ENCODE measurements at places on chromosomes 4 and X. TPM values are rescaled to one million over a fixed set of nuclear protein-coding genes. Genes with fewer than 3 reads are reported as not detected.

The CXCL3 gene
- total RNA-seq: not detected

The LGI2 gene
- total RNA-seq: not detected

The CETN2 gene
- total RNA-seq: 12.5 TPM

The CT45A1 gene
- not detected for total RNA-seq

The GATA1 gene
- total RNA-seq: not detected

The UGT2B10 gene
- not detected for total RNA-seq

The SLITRK4 gene
- total RNA-seq: not detected

The ZDHHC15 gene
- 0.05 TPM for total RNA-seq

DNA sequence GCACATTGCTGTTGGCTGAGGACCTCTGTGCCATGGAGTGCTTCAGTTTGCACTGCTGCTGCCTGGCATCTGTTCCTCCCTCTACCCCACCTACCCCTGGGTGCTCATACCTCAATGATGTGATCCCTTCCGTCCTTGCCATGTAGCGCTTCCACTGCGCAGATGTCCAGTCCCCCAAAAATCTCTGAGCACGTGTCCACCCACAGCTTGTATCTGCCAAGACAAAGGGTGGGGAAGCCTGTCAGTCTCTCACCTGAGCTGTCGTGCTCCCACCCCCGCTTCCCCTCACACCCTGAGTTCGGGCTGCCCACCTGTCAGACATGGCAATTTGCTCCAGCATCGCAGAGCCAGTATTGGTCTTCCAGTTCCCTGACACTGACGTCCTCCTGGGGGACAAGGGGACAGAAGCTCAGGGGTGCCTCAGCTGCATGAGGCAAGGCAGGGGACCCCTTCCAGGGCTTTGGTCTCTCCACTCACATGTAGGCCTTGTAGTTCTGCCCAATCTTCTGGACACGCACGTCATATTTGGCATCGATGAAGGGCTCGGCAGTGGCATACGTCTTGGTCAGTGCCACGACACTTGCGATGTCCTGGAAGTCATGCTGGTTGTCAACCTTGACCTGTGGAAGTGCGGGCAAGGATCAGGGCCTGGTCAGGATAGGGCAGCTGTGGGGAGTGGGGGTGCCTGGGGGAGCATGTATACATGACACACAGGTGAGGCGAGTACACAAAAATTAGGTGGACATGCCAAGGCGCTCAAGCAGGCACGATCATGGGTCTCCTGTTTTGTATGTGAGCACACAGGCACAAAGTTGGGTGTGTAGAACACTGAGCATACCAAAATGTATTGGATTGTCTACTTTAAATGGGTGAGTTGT lies 6.0 kb upstream of the TIMP1 start:
- H3K36me3 ChIP-seq: peaks cover 12% of the 10 kb centered on the region
- H3K27me3 ChIP-seq: no peaks in the 10 kb centered on the region
- H3K4me3 ChIP-seq: no peak overlapping the region
- peaks cover 30% of the 10 kb centered on the region for H3K4me1 ChIP-seq
- no peak overlapping the region for H3K27ac ChIP-seq

DNA sequence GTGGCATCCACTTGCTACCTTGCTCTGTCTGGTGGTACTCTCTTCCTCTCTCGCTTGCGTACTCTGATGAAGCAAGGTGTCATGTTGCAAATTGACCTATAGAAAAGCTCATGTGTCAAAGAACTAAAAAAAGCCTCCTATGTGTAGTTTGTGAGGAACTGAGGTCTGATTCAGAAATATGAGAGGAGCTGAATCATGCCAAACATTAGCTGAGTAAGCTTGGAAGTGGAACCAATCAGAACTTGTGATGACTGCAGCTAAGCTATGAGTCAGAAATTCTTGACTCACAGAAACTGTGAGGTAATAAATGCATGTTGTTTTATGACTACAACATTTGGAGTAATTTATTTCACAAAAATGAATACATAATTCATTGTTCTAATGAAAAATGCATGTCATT lies 2138.8 kb downstream of the PCDH7 start:
- H3K36me3 ChIP-seq: no peaks in the 10 kb centered on the region
- no peak overlapping the region for H3K27ac ChIP-seq
- H3K27me3 ChIP-seq: no peaks in the 10 kb centered on the region
- H3K4me1 ChIP-seq: no peaks in the 10 kb centered on the region

DNA sequence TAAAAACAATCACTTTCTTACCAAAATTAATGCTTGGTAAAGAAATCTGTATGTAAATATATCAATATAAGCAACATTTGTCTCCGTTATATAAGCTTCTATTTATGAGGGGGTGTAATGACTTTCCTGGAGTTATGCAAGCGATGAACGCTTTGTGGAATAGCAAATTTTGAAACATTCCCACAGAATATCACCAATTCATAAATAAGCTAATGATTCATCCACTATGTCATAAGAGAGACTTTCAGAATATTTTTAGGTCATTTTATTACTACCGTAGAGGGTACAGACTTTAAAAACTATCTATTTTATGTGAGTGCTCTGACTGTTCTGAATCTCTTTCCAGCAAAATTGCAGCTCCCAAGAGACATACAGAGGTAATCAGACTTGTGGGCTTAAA lies 179.5 kb upstream of the FTHL17 start:
- H3K4me1 ChIP-seq: no peaks in the 10 kb centered on the region
- H3K4me3 ChIP-seq: no peak overlapping the region
- no peak for DNase-seq
- H3K36me3 ChIP-seq: no peaks in the 10 kb centered on the region
- H3K27me3 ChIP-seq: no peaks in the 10 kb centered on the region

DNA sequence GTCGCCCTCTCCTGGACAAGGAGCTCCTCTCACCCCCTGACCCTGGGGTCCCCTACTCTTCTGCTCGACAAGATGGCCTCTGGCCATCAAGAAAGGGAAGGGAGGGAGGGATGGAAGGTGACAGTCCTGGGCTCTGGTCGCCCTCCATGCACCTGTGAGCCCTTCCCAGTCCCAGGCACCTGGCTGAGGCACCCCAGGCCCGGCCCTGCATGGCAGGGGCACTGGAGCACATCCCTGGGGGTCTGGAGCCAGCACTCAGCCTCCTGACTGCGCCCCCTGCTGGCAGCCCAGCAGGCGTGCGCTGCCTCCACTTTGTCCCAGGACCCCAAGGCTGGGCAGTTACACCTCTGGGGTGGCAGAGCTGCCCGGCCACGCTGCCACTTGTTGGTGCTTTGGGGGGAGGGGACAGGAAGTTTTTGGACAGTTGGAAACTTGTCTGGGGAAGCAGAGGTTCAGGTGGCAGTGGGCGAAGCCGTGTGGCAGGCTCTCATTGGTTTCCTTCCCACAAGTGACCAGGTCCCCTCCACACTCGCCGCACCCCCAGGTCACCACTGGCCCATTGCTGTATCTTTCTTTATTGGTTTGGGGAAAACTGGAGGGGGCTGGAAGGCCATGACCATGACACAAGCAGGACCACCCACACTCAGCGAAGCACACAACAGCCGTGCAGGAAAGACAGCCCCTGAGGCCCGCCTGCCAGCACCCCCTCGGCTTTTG lies 4.3 kb downstream of the PNCK start:
- H3K4me3 ChIP-seq: no peak overlapping the region
- DNase-seq: no peak
- H3K27ac ChIP-seq: no peak overlapping the region
- peaks cover 9% of the 10 kb centered on the region for H3K4me1 ChIP-seq

DNA sequence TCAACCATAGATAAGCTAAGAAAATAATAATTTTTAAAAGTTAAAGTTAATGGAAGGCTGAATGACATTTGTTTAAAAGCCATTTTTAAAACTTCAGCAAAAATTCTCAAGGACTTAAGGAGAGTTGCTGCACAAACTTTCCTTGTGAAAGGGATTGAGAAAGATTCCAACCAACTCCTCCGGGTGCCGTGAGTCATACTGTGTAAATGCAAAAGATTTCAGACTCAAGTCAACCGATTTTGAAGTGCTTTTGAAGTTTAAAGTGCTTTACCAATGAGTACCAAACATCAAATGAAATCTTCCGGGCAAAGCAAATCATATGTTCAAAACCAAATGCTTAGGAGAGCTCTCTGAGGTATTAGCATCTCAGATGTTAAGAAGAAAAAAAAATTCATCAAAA lies 31.4 kb downstream of the VCX2 start:
- no peak overlapping the region for H3K27ac ChIP-seq
- no peaks in the 10 kb centered on the region for H3K4me1 ChIP-seq
- H3K27me3 ChIP-seq: no peaks in the 10 kb centered on the region
- H3K4me3 ChIP-seq: no peak overlapping the region

DNA sequence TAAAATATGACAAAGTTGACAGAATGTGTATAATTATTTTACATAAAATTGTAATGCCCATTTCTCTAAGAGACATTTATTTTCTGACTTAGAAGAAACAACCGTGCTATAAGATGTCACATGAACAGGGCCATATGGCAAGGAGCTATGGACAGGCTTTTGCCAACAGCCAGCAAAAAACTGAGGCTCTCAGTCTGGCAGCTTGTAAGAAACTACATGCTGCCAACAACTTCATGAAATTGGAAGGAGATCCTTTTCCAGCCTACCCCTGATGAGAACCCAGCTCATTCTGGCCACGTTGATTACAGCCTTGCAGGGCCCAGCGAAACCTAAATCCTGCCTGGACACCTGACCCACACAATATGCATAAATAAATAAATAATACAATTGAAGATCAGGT lies 250.3 kb upstream of the ARSJ start:
- no peak for DNase-seq
- no peaks in the 10 kb centered on the region for H3K27me3 ChIP-seq
- H3K4me3 ChIP-seq: no peak overlapping the region
- no peaks in the 10 kb centered on the region for H3K36me3 ChIP-seq
- H3K27ac ChIP-seq: no peak overlapping the region
- H3K4me1 ChIP-seq: no peaks in the 10 kb centered on the region

DNA sequence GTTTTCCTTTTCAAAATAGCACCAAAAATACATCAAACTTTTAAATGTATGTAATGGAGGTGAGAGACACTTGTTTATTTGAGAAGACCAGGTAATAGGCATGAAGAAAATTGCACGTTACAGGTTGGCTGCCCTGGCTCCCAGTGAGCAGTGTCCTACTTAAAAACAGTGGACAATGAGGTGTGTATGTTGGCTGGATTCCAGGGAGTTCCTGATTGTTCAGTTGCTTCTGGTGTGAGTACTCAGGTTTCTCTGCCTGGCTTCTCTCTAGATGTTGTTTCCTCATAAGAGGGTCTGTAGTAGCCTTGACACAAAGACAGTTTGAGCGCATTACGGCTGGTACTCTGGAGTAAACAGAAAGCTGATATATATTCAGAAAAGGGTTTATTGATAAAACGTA lies 29.4 kb downstream of the SNX25 start:
- H3K27me3 ChIP-seq: no peaks in the 10 kb centered on the region
- H3K4me3 ChIP-seq: no peak overlapping the region
- H3K27ac ChIP-seq: no peak overlapping the region
- peaks cover 6% of the 10 kb centered on the region for H3K4me1 ChIP-seq

GRCh38 chr4:139633195-139633594 lies 32.4 kb upstream of the MGST2 start:
- DNase-seq: no peak
- no peak overlapping the region for H3K27ac ChIP-seq
- H3K4me1 ChIP-seq: no peaks in the 10 kb centered on the region
- H3K4me3 ChIP-seq: no peak overlapping the region
- peaks cover 31% of the 10 kb centered on the region for H3K27me3 ChIP-seq

DNA sequence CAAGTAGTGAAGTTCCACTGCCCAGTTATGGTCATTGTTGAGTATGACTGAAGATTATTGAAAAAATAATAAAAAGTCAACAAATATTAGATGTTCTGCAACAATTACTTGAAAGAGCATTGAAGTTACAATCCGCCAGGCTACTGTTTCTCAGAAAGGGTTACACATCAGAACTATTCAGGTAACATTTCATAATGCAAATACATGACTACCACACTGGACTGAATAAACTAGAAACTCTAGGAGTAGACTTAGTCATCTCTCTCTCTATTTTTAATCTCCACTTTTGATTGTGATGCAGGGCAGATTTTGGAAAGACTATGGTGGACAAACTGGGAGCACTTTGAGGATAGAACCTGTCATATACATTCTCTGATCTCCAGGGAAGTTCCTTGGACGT lies 748.2 kb upstream of the ATOH1 start:
- DNase-seq: no peak
- no peaks in the 10 kb centered on the region for H3K4me1 ChIP-seq
- no peak overlapping the region for H3K4me3 ChIP-seq

DNA sequence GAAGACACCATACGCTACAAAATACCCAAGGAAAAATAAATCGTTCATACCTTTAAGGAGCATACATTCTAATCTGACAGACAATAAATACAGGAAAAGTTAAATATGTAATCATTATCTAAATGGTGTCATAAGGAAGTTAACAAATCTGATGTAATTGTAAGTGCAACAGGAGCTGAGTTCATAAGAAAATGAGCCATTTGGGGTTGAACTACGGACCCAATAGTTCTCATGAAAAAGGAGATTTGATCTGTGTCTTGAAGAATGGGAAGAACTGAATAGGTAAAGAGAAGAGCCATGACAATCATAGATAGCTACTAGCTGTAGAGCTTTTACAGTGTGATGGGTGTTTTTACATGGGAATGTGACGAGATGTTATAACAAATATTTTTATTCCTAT lies 175.6 kb downstream of the ANKRD50 start:
- no peak for DNase-seq
- H3K27ac ChIP-seq: no peak overlapping the region
- no peak overlapping the region for H3K4me3 ChIP-seq
- no peaks in the 10 kb centered on the region for H3K27me3 ChIP-seq
- no peaks in the 10 kb centered on the region for H3K36me3 ChIP-seq

DNA sequence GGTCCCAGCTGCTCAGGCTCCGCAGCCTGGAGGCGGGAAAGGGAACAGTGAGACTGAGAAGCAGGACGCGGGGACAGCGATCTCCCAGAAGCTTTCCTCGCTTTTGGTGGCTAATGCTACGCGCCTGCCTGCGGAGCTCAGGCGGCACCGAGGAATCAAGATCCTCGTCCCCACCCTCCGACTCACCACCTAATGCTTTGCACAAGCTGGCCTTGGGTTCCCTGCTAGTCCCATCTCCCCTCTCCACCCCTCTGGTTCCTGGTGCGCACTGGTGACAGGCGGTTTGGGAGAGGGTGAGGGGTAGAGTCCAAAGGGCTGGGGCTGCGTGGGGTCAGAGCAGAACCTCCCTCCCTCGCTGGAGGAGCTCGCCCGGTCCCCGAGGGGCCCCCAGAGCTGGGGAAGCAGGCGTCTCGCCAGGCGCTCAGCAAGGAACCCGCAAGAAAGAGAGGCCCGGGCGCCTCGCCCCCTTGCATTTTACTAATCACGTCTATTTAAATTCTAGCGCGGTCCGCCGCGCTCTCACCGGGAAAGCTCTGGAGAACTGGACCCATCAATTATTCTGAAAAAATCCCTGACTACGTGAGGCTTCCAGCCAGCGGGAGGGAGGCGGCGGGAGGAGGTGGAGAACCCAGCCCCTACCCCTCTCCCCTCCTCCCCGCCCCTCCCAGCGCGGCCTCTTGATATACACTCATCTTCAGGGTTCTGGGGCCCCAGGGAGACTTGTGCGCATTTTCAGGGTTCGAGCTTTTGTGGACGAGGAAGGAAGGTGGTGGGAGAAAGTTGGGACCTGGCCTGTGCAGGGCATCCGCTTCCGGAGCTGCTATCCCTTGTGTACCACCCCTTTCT lies 9.1 kb downstream of the POU4F2 start:
- DNase-seq: no peak
- H3K27ac ChIP-seq: no peak overlapping the region
- no peaks in the 10 kb centered on the region for H3K4me1 ChIP-seq
- peaks cover 3% of the 10 kb centered on the region for H3K36me3 ChIP-seq
- H3K4me3 ChIP-seq: no peak overlapping the region
- H3K27me3 ChIP-seq: peaks cover 75% of the 10 kb centered on the region

Measured in activated CD4-positive, alpha-beta T cell treated with anti-CD3 and anti-CD28 coated beads, Interleukin-2, amount 10 ng/mL, durations not matched to agents 7 days and 5 days (primary cell).